ENCODE measurements at places on chromosomes 16 and 17.

DNA sequence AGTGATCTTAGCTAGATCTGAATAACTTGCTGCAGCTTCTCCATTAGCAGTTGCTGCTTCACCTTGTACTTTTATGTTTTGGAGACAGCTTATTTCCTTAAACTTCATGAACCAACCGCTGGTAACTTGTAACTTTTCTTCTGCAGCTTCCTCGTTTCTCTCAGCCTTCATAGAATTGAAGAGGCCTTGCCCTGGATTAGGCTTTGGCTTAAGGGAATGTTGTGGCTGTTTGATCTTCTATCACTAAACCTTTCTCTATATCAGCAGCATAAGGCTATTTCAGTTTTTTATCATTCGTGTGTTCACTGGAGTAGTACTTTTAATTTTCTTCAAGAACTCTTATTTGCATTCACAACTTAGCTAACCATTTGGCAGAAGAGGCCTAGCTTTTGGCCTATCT, 21.5 kb upstream of the TMEM92 start:
- DNase-seq = no peak

DNA sequence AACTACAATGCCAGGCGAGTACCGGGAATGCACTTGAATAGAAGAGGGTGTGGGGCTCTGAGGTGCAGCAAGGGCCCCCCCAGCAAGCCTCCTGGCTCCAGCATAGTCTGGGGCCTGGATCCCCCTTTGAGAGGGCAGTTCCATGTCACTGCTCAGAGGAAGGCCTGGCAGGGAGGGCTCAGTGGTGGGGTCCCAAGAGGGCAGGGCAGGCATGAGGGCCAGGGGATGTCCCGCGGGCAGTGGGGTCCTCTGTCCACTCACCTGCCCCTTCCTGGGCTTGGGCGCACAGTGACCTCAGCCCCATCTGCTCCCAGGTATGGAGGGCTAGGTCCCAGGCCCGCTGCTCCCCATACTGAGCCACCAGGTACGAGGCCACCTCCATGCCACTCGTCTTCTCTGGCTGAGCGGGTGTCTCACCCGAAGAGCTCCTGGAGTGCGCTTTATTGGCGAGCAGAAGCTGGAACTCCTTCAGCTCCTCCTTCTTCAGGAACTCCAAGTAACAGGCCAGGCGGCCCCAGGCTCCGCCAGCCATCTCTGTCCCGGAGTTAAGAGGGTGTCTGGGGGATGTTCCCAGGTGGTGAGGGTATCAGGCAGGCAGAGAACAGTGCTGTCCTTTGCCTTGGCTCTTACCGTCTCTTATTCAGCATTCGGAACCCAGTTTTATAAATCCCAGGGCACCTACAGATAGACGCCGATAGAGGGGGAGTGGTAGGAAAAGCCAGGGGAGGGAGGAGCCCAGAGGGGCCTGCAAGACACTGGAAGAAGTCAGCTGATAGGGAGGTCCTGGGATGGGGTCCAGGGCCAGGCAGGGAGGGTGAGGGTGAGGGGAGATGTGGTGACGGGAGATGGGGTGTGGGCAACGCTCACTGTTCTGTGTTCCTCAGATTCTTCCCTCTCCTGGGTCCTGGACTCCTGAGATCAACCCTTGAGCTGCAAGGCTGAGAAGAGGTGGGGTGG, 605 bp downstream of the NLRP1 start:
- DNase-seq = no peak

- DNase-seq = peak; percentile 41
Measured at GRCh38 chr16:57314161-57314785, 29.8 kb upstream of the PLLP start.

DNA sequence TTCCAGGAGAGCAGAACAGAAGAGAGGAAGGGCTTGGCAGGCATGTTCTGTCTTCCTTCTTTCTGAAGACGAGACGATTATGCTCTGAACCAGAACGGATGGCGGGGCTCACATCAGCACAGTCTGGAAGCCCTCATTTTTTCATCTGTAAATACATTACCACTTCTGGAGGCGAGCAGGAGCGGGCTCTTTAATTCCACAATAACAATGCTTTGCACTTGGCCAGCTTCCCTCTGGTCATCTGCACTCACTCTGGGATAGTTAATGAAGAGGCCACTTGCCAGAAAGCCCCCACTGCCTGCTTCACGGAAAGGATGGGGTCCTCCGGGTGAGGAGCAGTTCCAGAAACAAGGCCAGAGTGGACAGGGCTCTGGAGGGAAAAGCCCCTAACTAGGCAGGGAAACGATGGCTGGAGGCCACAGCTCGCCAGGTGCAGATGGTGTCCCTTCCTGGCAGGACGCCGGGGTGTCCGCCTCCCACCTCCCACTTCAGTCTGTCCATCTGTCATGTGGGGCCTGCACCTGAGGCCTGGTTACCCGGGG, 13.1 kb upstream of the BCAR1 start:
- DNase-seq = no peak

- peak; percentile 38 for DNase-seq
Measured at GRCh38 chr17:38342886-38343607, 709 bp downstream of the GPR179 start.

DNA sequence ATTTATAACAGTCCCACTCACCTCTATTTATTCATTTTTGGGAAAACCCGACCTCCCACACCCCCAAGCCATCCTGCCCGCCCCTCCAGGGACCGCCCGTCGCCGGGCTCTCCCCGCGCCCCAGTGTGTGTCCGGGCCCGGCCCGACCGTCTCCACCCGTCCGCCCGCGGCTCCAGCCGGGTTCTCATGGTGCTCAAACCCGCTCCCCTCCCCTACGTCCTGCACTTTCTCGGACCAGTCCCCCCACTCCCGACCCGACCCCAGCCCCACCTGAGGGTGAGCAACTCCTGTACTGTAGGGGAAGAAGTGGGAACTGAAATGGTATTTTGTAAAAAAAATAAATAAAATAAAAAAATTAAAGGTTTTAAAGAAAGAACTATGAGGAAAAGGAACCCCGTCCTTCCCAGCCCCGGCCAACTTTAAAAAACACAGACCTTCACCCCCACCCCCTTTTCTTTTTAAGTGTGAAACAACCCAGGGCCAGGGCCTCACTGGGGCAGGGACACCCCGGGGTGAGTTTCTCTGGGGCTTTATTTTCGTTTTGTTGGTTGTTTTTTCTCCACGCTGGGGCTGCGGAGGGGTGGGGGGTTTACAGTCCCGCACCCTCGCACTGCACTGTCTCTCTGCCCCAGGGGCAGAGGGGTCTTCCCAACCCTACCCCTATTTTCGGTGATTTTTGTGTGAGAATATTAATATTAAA, 638 bp upstream of the TMEM88 start:
- DNase-seq = peak; percentile 63

- no peak for DNase-seq
Measured at GRCh38 chr17:67523101-67523500, 146.0 kb downstream of the PITPNC1 start.

GRCh38 chr16:49468611-49469310, 95.2 kb downstream of the C16orf78 start:
- peak; percentile 57 for DNase-seq

GRCh38 chr16:72467157-72467759, 295.3 kb upstream of the PMFBP1 start:
- no peak for DNase-seq

DNA sequence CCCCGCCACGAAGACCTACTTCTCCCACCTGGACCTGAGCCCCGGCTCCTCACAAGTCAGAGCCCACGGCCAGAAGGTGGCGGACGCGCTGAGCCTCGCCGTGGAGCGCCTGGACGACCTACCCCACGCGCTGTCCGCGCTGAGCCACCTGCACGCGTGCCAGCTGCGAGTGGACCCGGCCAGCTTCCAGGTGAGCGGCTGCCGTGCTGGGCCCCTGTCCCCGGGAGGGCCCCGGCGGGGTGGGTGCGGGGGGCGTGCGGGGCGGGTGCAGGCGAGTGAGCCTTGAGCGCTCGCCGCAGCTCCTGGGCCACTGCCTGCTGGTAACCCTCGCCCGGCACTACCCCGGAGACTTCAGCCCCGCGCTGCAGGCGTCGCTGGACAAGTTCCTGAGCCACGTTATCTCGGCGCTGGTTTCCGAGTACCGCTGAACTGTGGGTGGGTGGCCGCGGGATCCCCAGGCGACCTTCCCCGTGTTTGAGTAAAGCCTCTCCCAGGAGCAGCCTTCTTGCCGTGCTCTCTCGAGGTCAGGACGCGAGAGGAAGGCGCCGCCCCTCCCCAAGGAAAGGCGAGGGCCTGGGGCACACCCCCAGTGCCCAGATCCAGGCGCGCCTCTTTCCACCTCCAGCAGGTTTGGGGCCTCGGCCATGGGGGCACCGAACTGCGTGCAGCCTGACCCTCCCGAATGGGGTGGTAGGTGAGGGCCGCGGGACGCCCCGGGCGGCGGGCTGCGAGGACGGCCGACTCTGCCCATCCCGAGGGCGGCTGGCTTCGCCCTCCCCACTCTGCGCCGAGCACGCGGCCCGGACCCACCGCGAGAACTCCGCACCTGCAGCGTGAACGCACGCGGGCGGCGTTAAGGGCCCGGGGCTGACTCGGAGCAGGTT, 664 bp downstream of the HBQ1 start:
- DNase-seq = peak; percentile 94

DNA sequence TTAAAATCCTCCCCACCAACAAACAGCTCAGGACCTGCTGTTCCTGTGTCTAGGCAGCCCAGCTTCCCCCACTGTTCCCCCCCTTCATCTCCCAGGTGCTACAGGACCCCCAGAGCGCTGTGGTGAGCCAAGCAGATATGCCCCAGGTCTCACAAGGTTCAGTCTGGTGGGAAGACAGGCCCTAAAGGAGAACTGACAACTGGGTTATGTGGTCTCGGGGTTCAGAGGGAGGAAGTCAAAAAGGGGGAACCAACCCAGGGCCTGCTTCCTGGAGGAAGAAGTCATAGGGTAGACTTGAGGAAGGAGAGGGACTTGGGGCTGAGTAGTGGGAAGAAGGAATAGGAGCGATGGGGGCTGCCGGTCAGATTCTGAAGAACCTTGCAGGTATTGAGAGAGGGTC, 2.6 kb downstream of the RIPOR1 start:
- DNase-seq = no peak

DNA sequence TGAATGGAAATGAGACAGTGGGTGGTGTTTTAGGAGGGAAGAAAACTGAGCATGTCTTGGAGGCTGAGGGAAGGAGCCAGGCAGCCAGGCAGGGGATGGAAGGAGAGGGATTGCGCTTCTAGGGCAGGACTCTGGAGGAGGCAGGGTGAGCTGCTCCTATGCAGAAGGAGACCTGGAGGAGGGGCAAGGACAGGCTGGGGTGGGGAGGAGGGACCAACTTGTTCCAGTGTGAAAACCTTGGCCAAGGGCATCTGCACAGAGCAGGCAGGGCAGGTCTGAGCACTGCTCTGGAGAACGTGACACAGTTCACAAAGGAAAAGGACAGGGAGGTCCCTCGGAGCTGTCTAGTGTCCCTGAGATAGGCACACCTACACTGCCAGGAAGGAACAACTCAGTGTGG, 5.5 kb downstream of the GALK1 start:
- DNase-seq = no peak

DNA sequence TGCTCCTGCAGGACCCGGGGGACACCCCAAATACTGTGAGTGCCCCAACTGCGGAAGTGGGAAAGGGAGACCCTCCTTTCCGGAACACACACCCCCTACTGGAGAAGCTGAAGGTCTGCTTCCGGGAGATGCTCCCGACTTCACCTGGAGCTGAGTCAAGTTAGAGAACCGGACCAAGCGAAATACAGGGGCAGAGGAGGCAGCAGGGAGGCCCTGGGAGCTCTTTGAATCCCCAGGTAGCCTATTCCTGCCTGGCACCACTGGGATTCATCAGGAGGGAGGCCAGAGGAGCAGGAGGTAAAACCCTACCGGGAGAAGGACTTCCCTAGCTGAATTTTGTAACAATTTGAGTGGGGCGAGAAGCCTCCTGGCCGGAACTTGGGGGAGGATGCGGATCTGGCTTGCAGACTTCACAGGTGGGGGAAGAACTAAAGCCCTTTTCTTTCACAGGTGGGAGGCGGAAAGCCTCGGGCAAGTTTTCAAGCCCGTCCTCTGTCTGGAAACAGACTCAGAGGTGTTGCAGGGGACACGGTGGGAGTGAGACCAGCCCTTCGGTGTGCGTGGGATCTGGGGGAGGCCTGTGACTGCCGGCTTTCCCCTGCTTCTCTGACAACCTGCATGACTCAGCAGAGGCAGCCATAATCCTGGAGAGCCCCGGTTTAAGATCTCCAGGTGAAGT, 22.4 kb upstream of the TEKT1 start:
- peak; percentile 68 for DNase-seq

DNA sequence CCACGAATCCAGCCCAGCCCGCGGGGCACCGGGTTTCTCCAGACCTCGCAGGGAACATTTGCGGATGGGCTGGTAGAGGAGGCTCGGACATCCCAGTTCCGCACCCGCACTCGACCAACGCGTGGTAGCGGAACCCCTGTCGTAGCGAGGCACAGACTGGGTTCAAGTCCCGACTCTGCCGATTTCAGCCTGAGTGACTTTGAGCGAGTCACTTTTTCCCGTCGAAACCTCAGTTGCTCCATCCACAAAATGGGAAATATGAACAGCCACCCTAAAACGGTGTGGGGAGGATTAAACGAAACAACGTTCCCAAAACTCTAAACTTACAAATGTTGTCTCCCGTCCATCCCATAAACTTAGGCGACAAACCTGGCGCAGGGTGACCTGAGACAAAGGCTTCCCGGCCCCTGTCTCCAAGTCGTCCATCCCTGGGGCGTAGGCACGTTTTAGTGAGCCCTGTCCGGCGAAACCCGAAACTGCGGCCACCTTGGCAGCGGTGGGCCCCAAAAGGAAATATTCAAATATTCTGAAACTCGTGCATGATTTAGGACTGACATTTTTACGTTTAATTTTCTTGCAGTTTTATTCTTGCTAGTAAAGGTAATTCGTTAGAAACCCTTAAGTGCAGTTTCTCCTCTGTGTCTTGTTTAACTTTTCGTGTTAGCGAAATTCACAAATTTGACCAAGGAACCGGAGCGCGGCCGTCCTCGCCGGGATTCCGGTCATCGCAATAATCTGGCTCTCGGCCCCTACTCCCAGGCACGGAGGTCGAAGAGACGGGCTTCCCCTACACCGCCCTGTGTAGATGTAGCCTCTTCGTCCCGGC, 1.9 kb upstream of the MLLT6 start:
- DNase-seq = peak; percentile 82

DNA sequence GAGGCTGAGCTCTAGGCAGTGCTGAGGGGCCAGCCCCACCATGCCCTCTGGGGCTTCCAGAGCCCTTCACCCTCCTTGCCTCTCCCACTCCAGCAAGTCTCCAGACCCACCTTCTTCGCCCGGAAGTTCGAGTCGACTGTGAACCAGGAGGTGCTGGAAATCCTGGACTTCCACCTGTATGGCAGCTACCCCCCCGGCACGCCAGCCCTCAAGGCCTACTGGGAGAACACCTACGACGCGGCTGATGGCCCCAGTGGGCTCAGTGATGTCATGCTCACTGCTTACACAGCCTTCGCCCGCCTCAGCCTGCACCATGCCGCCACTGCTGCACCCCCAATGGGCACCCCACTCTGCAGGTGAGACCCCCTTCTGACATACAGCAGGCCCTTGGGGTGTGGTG, 10.5 kb downstream of the XYLT2 start:
- peak; percentile 58 for DNase-seq

GRCh38 chr16:24452724-24453123, 86.6 kb upstream of the RBBP6 start:
- no peak for DNase-seq

DNA sequence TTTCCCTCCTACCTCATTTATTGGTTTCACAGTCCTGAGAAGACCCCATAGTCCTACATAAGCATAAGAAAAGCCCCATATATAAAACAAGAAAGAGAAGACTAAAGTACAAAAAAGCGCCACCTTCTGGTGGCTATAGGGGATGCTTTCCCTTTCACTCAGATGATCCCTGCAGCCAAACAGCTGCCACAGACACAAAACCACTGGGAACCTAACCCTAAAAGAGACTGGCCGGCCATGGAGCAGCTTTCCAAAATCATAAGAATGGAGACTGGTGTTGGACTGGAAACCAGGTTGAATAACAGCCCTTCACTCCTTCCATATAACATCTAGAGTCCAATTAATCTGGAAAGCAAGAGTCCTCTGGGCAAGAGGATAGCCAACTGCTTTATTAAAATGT, 11.4 kb downstream of the DYNC1LI2 start:
- DNase-seq = peak; percentile 68

Measured in activated effector memory CD4-positive, alpha-beta T cell treated with anti-CD3 and anti-CD28 coated beads, Interleukin-2, amount 50 U/mL, for 16 hours (primary cell).